ENCODE measurements at places on chromosomes 2 and 18.

GRCh38 chr2:62817995-62818713 is 112.6 kb downstream of the EHBP1 start:
- DNase-seq = no peak

DNA sequence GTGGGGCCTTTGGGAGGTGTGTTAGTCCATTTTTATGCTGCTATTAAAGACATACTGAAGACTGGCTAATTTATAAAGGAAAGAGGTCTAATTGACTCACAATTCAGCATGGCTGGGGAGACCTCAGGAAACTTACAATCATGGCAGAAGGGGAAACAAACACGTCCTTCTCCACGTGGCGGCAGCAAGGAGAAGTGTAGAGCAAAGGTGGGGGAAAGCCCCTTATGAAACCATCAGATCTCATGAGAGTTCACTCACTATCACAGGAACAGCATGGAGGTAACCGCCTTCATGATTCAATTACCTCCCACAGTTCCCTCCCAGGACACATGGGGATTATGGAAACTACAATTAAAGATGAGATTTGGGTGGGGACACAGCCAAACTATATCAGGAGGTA is 187.1 kb upstream of the OSR1 start:
- no peak for DNase-seq

DNA sequence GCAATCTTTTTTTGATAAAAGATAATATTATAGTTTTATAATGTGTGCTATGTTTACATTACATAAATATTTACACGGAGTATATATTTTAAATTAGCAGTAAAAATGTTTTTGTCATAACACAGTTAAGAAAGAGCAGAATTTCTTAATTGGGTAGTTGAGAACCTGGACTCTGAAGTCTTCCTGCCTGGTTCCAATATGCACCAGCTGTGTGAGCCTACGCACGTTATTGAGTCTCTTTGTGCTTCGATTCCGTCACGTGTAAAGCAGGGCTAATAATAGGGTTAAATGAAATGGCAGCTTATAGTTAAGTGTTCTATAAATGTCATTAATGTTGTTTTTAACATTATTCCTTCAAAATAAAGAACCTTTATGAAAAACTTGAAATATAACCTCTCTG is 1.2 kb upstream of the CCDC88A start:
- no peak for DNase-seq

- no peak for DNase-seq
Observed at GRCh38 chr2:105972246-105972645, 221.9 kb downstream of the UXS1 start.
